T-cell (primary cell): ENCODE measurements at places on chromosomes 2 and 18. TPM values are rescaled to one million over a fixed set of nuclear protein-coding genes. Genes with fewer than 3 reads are reported as not detected.

- DNase-seq = no peak
Observed at GRCh38 chr2:195672674-195673073, 15.6 kb downstream of the SLC39A10 start.

DNA sequence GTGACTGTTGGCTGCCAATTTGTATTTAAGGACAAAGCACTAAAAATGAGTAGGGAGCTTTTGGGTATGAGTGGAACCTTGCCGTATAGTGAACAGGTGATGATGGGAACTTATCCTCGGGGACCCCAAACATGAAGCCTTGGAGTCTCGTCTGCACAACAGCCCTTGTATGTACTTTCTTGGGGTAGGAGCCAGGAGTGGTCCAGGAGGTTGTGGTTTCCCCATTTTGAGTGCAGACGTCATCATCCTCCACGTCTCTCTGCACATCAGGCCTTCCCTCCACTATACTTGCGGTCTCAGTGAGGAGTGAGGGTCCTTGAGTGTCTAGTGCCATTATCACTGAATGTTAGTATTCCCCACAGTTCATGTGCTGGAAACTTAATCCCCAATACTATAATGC is 101.5 kb upstream of the HS6ST1 start:
- no peak for DNase-seq

GRCh38 chr2:960061-960736 is 9.6 kb downstream of the SNTG2 start:
- no peak for DNase-seq

DNA sequence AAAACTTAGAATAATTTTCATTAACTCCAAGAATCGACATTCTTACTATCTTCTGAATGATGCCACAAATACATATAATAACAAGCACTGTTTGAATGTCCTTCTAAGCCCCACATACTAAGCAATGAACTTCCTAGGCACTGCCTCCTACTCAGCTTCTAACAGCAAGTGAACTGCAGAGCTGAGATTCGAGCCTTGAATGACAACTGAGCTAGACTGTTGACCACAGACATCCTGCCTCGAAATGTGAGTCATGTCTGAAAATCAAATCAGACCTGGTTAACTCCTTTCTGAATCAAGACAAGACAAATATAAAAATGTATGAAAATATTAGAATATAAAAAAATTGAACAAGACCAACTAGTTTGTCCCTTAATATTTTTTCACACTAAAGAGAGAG is 108.1 kb downstream of the MYT1L start:
- DNase-seq = no peak

DNA sequence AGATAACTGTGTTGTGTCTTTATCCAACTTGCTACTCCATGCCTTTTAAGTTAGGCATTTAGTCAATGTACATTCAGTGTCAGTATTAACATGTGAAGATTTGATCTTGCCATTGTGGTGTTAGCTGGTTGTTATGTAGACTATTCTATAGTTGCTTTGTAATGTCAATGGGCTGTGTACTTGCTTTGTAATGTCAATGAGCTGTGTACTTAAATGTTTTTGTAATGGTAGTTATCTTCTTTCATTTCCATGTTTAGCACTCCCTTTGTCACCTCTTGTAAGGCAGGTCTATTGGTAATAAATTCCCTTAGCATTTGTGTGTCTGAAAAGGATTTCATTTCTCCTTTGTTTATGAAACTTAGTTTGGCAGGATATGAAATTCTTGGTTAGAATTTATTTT is 53.4 kb downstream of the MC4R start:
- DNase-seq = no peak

GRCh38 chr2:17661460-17661859 is 92.2 kb downstream of the SMC6 start:
- DNase-seq = no peak

The ZBTB14 gene
- 38.9 TPM for total RNA-seq

The PDE1A gene
- total RNA-seq = not detected

The C1QL2 gene
- total RNA-seq = not detected
